ENCODE measurements at places on chromosomes 11 and 22. TPM values are rescaled to one million over a fixed set of nuclear protein-coding genes. Genes with fewer than 3 reads are reported as not detected.

Gene GPHA2
- total RNA-seq, result not detected

- H3K4me3 ChIP-seq, result no peak overlapping the region
- no peaks in the 10 kb centered on the region for H3K36me3 ChIP-seq
- H3K4me1 ChIP-seq, result no peaks in the 10 kb centered on the region
- DNase-seq, result no peak
Observed at GRCh38 chr11:33533386-33534052, 167.1 kb downstream of the C11orf91 start.

DNA sequence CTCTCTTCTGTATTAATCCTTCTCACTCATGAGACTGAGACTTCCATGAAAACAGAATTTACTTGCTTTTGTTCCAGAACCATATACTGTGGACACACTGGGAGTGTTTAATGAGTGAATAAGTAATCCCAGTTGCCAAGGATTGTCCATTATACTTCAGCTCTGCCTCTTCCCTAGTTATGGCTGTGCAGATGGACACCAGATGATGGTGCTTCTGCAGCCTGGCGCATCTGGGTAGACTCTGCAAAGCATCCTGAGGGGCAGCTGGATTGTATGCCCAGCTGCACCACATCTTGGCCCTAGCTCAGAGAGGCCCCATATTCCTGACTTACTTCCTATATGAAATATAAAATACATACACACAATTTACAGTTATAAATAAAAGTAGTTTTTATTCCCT is 43.5 kb downstream of the DBX1 start:
- DNase-seq, result no peak
- H3K27me3 ChIP-seq, result peaks cover 6% of the 10 kb centered on the region
- H3K36me3 ChIP-seq, result no peaks in the 10 kb centered on the region
- peaks cover 4% of the 10 kb centered on the region for H3K4me1 ChIP-seq

Gene MS4A18
- not detected for total RNA-seq

GRCh38 chr22:36422287-36423014 is 34.7 kb upstream of the MYH9 start:
- no peak overlapping the region for H3K4me3 ChIP-seq
- H3K4me1 ChIP-seq, result peaks cover 57% of the 10 kb centered on the region
- H3K27ac ChIP-seq, result peak overlapping the region; percentile 25
- no peak for DNase-seq
- no peaks in the 10 kb centered on the region for H3K36me3 ChIP-seq

Gene PHF21B
- not detected for total RNA-seq

DNA sequence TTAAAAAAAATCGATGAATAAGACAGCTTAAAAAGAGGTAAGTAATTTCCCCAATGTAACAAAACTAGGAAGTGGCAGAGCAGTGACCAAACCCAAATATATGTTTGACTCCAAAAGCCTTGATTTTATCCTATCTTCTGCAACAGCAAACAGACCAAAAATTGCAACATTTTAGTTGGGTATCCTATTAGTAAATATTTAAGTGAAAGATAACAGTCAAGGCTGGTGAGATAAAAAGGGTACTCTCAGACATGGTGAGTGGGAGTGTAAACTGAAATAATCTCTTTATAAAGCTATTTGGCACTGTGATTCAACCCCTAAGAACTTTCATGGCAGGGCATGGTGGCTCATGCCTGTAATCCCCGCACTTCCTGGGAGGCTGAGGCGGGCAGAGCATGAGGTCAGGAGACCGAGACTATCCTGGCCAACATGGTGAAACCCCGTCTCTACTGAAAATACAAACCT is 1.9 kb upstream of the RDX start:
- DNase-seq, result no peak
- H3K27me3 ChIP-seq, result no peaks in the 10 kb centered on the region
- H3K36me3 ChIP-seq, result peaks cover 6% of the 10 kb centered on the region
- H3K4me3 ChIP-seq, result no peak overlapping the region

Gene RBM4B
- total RNA-seq, result 18.1 TPM

DNA sequence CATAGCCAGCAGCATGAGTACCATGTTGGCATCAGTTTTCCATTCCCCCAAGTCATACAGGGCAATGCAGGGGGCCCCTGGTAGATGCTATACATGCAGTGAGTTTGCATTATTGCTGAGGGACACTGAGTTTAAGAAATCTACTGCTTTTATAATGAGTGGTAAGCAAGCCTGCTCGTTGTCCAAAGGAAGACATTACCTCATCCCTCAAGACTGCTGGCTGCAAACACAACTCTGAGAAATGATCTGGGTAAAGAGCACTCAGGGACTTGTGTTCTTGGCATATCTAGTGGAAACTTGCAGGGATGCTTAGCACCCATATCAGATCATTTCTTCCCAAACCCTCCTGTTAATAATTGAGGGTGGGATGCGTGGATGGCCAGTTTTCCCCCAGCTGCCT is 77.9 kb downstream of the CWC15 start:
- H3K27ac ChIP-seq, result no peak overlapping the region
- H3K4me1 ChIP-seq, result no peaks in the 10 kb centered on the region
- no peak for DNase-seq
- H3K36me3 ChIP-seq, result no peaks in the 10 kb centered on the region
- no peak overlapping the region for H3K4me3 ChIP-seq
